ENCODE measurements at places on chromosomes 5 and 9.

DNA sequence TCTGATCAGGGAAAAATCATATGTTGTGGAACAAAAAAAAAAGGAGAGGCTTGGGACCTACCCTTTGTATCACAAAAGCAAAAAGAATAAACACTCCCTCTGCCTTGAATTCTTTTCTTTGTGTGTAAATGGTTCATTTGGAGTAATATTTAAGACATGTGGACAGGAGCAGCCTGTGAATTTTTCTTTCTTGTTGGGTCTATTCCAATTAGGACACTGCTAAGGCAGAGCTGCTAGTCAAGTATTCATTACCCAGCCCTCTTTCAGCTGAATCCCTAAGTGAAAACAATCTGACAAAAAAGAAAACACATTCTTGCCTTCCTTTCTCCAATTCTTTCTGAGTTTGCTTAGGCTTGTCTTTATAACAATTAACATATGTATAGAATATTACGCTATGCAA is 330.0 kb downstream of the EBF1 start:
- DNase-seq: no peak

DNA sequence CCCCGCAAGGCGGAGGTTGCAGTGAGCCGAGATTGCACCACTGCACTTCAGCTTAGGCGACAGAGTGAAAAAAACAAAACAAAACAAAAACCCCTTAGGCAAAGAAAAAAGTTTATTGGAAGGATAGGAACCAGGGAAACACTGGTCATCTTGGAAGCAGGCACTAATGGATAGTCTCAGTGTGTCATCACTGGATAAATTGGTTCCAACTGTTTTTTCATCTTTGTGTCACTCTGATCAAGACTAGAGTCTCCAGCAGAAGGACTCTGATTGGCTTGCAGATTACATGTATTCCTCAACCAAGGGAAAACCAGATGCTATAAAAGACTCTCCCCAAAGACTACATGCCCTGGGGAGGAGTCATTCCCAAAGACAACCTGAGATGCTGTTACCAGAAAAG is 35.0 kb upstream of the HMHB1 start:
- DNase-seq: no peak

DNA sequence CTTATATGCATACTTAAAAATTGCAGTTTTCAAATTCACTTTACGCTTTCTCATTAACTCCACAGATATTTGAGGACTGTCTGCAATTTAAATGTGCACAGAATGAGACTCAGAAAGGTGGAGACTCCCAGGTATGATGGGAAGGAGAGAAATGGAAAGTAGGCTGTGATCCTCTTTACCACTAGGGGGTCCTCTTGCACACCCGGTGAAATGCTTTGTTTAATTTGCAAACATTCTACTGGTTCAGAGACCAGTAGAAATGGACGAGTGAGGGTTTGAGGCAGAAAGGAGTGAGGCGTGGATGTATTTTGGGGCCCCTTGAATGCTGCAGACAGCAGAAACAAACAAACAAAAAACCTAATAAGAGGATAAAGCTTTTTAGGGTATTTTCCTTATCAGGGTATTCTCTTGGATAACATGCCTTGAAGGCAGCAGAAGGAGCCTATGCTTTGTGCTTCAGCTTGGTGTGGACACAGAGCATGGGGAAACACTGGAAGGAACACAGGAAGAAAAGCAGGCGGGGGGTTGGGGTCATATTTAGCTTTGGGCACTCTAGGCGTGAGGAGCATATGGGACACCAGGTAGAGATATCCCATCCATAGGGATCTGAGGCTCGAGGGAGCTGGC is 410.1 kb downstream of the DMRT2 start:
- DNase-seq: no peak

DNA sequence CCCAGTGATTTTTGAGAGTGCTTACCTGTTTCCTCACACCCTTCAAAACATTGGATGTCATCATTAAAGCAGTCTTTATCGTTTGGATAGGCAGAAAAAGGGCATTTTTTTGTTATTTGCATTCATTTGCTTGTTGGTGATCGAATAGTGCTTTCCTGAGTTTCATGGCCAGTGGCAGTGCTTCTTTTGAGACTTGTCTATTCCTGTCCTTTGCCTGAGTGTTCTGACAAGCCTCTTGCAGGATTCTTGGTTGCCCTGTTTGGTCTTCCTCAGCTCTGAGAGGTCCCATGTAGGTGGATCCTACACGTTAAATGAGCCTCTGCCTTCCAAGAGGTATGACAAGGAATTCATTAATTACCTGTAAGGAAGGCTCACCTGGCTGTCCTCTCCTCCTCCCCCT is 52.8 kb downstream of the DAB2IP start:
- no peak for DNase-seq

DNA sequence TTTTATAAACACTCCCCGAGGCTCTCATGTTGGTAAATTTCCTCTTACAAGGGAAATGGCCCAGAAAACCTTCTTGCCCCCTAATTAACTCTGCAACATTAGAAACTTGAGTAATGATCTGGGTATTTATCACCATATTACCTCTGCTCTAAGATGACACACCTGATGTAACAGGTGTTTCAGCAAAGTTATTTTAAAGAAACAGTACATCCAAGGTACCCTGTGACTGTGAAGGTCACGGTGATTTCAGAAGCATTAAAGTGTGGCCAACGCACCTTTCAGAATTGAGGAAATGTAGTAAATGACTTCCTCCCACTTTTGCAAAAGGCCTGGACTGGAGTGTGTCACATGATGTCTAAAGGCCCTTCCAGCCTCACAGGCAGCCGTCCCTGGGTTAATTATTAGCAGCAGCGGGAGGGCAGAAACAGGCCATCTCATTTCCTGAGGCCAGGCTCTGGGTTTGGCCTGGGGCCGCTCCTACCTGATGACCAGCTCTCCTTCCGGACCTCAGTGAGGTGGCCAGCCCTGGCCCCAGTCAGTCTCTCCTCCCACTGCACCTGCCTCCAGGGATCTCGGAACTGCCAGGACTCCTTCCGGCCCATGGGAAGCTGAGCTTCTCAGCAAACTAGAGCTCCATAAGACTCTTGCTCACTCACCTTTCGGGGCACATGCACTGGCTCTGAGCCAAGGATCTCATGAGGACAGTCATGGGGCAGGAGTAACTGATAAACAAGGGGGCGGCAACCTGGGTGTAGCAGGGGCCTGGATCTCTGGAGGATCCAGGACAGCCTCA is 20.7 kb downstream of the PTPN3 start:
- no peak for DNase-seq

DNA sequence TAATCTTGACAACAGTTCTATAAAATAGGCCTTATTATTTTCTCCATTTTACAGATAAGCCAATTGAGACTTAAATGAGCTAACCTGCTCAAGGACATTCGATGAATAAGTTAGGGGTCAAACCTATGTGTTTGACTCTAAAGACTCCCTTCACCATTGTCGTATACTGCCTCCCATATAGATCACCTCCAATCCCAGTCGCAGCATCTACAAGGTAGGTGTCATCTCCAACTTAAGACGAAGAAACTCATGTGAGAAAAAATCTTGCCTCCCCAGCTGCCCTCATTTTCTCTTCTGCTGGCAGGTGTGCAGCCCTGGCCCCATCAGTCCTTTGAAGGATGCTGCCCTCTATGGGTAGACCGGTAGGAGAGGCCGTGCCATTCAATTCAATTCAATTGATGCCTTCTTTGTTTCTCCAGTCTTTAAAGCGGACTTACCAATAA is 75.2 kb upstream of the SMARCA2 start:
- peak; percentile 20 for DNase-seq

DNA sequence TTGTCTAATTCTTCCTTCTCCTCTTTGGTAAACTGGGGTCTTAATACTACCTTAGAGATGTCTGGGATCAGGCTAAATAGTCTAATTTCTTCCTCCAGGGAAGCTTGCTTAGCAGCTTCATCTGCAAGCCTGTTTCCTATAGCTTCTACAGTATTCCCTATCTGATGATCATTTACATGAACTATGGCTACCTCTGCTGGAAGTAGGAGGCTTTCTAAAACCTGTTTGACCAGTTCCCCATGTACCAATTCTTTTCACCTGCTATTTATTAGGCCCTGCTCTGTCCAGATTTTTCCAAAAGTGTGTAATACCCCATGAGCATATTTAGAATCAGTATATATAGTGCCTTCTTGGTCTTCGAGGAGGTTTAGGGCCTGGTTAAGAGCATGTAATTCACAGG is 619.8 kb downstream of the HINT1 start:
- no peak for DNase-seq

DNA sequence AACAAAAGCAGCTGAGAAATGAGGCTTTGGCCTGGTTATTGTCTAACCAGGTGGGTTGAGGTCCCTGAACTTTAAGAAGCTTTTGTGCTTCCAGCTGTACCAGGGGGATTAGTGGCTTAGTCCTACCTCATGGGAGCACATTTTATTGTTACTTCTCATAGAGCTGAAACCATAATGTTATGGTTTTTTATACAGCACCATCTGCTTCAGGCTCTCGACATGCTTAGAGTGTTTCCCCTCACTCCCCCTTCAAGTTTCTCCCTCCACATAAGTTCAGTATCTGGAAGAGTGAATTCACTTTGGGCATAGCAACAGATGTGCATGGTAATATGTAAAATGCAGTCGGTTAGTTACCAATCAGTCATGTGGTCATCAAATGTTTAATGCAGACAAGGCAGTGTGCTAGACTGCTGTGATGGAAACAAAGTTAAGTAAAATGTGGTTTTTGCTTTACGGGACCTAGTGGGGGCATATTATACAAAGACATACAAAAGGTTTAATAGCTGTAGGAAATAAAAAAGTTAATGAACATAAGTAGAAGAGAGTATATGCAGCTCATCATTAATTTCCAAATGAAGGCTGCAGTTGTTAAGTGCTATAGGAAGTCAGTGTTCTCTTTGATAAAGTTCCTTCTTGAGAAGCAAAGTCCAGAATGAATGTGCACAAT is 95.9 kb upstream of the SPRY4 start:
- DNase-seq: no peak

- no peak for DNase-seq
These were observed 6.2 kb upstream of the SLC1A3 start for GRCh38 chr5:36599986-36600779.

GRCh38 chr9:113656771-113657670 is 193.5 kb downstream of the RGS3 start:
- no peak for DNase-seq

GRCh38 chr9:113886026-113886369 is 9.9 kb downstream of the ZNF618 start:
- no peak for DNase-seq

DNA sequence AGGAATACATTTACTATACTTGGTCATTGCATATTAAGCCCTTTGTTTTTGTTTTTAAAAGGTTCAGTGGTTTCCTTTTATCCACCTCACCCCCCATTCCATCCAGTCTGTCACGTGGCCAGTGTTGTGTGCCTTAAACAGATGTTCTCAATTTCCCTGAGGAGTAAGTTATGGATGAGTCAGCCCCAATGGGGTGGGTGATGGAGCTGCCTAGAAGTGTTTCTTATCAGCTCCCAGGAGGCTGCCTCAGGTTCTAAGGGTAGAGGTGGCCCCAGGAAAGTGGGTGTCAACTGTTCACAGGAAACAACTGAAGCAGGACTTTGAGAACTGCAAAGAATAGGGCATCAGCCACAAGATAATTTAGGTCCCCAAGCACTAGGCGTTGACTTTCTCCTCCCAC is 41.1 kb downstream of the ACTBL2 start:
- DNase-seq: no peak

DNA sequence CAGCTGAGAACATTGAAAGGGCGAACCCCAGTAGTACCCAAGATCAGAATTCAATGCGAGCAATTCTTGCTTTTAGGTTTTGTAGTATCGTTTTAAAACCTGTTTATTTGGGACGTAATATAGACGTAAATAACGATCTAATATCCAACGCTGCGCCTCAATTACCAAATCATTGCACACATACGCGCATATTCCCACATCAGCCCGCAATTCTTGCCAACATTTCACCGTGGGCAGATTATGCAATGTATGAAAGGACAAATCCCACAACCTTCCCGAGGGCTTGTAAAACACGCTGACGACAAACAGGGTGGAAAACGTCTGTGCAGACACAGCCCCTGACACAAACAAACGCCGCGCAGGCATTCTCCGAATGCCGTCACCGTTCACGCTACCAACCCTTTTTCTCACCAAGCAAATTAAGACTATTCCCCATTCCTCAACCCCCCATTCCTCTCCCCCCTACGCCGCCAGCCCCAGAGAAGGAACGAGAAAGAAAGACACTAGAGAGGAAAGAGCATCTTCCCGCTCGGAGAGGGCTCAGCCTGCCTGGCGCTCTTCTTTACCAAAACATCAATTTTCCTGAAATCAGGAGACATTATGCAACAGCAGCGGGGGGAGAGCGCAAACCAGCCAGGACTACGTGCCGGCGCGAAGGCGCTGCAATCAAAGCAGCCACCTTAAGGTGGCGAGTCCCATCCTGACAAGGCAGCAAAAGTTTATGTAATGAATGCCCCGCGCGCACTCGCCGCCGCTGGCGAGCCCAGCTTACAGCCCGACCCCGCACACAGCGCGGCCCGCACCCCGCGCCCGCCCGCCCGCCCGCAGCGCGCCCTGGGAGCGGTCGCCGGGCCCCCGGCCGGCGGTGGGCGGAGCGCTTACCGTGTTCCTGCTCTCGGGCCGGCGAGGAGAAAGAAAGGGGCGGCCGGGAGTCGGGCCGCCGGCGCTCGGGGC is 597 bp downstream of the NFIL3 start:
- DNase-seq: peak; percentile 49

- no peak for DNase-seq
These were observed 14.3 kb downstream of the FBXO38 start for GRCh38 chr5:148397968-148398595.

- DNase-seq: peak; percentile 41
These were observed 10.6 kb upstream of the CXXC5 start for GRCh38 chr5:139637438-139638089.

GRCh38 chr9:3161912-3162311 is 318.0 kb upstream of the PUM3 start:
- no peak for DNase-seq

DNA sequence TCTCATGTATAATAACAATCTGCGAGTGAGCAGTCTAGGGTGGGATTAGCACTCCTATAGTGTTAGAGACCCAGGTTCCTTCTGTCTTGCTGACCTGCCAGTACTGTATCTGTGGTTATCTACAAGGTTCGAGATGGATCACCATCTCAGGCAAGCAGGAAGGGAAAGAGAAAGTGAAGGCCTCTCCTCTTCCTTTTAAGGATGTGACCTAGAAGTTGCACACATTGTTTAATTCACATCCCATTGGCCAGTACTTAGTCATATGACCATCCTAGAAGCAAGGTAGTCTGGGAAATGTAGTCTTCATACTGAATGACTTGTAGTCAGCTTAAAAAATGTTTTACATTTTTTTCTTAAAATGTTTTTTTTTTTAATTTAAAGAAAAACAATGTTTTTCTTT is 168.6 kb downstream of the CARTPT start:
- DNase-seq: no peak

- DNase-seq: no peak
These were observed 7.1 kb downstream of the FPGS start for GRCh38 chr9:127809540-127810377.

DNA sequence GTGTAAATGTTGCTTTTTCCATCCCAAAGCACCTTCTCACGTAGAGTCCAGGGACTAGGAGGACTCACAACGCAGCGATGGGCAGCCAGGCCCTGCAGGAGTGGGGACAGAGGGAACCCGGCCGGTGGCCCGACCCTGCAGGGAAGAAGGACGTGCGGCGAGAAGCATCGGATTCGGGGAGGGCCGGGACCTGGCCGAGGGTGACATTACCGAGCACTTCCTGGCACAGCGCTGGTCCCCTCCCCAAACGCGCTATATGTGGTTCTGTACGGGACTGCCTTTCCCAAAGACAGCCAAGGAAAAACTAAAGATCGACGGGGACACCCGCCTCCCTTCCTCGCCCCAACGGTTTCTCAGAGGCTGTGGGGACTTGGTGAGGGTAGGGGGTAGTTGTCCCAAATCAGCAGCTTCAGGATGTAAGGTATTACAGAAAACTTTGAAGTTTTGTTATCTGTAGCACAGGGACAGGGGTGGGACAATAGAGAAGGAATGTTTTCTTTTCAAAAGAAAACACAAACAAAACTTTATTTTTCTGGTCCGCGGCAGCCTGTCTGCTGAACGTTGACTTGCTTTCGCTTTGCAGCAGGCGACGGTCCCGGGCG is 887 bp upstream of the MAP3K1 start:
- peak; percentile 26 for DNase-seq
